ENCODE measurements at places on chromosomes 1 and 21.

DNA sequence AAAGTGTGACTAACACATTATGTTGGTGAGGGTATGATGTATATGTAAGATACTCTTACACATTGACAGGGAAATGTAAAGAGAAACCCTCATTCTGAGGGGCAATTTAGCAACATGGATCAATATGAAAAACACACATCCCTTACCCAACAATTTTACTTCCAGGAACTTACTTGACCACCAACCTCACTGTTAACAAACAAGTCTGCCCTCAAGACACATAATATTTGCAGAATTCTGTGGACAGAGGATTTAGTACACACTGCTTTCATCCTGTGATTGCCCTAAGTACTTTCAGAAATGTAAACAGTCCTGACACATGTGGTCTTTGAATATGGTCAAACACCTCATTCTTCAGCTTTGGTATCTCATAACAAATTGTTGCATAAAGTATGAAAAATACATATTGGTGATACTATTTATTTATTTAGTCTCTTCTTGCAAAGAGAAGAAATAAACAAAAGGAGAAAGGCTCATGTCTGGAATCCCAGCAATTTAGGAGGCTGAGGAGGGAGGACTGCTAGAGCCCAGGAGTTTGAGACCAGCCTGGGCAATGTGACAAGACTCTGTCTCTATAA is 6.9 kb downstream of the USP48 start:
- DNase-seq = peak; percentile 89

DNA sequence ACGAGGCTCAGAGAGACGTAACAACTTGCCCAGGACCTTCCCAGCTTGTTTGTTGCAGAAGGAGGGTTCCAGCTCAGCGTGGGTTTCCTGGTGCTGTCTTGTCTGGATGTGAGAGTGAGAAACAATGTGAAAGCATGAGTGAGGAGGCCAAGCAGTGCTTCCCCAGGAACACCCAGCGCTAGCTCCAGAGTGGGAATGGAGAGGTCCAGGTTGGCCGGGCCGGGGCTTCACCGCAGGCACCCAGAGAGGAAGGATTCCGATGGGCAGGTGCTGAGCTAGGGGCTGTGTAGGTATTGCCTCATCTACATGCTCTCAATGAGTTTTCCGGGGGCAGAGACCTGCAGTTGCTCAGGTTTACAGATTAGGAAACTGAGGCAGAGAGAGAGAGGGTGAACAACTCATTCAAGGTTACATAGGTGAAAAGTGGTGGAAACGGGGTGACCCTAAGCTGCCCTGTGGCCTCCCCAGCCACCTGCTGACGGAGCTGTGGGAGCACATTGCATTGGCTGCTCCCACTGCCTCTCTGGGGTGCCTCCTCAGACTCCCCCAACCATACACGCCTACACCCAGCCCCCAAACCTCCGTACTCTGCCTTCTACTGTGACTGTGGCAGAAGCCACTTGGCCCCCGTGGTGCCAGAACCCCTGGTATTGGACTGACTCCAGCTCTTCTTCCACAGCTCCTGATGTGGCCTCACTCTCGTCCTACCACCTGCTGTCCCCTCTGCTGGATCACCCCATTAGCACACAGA is 51.2 kb downstream of the B3GALT5 start:
- no peak for DNase-seq

GRCh38 chr1:23088027-23088426 is 68.8 kb downstream of the KDM1A start:
- no peak for DNase-seq

DNA sequence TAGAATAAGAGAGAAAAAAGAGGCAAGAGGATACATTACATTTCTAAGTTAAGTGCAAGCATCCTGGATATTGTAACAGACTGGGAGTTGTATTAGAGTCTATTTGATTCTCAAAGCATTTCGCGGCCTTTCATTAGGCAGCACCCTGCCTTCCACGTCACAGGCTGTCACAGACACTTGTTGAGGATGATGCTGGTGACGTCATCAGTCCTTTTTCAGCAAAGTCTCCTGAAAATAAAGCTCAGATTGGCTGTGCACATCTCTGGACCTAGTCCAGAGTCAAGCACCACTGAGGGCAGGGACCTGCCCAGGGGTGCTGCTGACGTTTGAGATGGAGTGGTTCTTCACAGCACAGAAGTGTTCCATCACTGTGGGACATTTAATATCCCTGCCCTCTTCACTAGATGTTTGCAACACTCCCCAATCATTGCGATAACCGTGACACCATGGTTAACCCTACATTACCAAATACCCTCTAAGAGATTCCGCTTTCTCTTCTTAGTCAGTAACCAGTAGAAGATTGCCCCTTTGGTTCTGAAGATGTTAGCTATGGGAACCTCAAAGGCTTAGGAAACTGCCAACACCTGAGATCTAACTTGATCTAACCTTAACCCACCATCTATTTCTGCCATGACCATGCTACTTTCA is 72.7 kb upstream of the F3 start:
- no peak for DNase-seq

- DNase-seq = no peak
Observed at GRCh38 chr1:16605532-16606505, 7.5 kb downstream of the NBPF1 start.

- no peak for DNase-seq
Observed at GRCh38 chr1:201718346-201719202, 110.4 kb upstream of the IPO9 start.

GRCh38 chr1:158103861-158104522 is 76.7 kb upstream of the CD1D start:
- no peak for DNase-seq

- no peak for DNase-seq
Observed at GRCh38 chr1:74715236-74715502, 17.7 kb downstream of the CRYZ start.

DNA sequence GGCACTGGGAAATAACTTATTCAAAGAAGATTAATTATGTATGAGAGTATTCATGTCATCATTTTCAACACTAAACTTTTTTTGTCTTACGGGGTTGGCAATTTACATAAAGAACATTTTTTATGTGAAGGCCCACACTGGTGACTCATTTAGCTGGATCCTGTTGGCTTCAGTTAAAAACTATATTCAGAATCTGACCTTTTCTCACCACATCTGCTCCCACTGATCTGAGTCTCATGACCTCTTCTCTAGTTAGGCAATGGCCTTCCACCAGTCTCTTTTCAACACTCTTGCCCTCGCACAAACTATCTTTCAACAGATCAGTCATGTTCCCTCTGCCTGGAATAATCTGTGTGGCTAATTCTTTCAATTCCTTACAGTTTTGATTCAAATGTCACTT is 53.4 kb downstream of the TMPRSS15 start:
- DNase-seq = peak; percentile 74

DNA sequence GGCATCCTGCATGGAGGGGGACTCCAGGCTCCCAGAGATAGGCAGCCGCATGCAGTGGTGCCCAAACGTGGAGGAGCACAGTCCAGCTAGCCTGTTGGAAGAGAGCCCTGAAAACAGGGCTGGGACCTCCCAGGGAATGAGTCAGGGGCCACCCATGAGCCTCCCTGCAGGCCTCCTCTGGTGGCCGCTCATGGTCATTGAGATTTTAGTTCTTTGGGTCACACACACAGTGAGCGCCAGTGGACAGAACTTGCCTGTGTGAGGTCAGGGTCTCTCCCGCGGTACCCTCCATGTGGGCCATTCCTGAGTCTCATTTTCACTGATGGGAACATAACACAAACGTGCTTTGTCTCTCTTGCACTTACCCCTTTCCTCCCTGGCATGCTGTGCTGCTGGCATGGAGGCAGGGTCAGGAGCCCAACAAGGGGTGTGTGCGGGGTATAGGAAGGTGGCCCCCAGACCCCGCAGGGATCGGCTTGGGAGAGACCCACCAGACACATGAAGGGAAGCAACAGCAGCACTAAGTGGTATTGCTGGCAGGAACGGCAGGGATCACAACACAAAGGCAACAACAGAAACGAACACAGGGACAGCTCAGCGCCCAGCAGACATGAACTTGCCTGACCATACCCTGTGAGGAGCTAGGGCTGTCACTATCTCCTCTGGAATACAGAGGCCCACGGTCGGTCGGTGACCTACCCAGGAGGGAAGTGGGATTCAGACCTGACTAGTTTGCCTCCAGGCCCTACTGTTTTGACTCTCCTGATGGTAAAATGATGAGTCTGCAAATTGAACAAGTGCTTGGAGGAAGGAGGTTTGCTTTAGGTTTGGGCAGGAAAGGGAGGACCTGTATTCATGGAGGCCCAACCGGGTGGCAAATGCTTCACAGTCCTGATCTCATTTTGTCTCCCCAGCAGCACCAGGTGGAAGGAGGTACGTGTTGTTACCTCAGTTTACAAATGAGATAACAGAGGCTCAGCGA is 31.8 kb downstream of the ABCG1 start:
- no peak for DNase-seq

DNA sequence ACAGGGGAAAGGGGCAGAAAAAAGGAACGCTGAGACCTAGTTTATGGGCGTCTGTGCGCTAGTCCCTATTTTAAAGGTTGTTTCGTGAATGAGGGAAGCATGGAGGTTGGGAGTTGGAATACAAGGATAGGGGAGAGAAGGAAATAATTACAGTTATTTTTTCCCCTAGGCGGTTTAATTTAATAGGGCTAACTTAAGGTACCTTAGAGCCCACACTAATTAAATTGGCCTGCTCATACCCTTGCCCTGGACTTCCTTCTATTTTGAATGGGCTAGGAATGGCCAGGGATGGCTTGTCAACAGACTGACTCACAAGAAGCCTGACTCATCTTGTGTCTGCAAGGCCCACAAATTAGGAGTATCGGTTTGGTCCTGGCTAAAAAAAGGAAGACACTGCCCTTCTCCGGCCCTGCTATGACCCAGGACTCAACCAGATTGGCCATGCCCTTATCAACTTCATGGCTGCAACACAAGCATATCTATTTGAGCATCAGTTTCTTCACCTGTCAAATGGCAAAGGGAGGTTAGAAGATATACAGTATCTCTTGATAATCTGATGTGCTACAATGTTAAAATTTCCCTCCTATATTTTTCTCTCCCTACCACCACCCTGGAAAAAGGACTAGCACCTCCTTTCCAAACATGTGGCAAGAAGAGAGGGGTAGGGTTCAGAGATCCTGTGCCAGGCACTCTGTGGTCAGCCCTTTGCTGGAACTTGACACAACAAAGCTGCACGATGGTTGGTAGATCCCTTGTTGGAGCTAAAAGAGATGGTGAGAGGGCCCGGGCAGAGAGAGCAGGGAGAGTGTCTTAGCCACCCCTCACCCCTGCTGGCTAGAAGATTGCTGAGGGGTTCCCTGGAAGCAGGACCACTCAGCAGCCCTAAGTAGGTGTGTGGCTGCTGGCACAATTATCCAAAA is 2.2 kb upstream of the SSBP3 start:
- peak; percentile 54 for DNase-seq

DNA sequence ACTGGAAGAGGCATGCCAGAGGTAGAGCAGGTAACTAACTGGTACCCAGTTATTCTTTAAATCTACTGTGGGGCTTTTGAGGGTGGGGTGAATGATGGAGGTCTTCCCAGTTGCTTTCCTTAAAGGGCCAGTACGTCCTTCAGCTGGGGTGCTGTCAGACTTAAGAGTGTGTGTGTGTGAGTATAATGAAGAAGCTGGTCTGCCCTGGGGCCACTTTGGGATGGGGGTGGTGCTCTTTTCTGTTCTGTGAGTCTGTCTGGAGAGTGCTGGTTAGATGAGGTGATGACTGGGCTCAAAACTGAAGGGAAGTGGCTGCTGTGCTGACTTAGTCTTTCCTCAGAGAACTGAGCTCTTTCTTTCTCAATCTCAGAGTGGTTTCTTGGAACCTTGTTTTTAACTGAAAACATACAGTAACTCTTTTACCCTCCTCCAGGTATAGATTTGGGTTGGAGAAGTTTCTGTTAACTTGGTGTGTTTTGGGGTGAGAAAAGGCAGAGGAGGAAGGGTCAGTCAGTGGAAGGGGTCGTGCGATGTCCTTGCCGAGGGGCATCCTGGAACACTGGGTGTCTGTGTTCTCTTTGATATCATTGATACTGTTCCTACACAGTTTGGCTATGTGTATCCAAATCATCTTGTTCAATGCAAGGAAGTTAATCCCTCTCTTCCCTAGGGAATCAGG is 746 bp downstream of the MACF1 start:
- peak; percentile 63 for DNase-seq

- no peak for DNase-seq
Observed at GRCh38 chr1:84569216-84569615, 5.0 kb downstream of the CTBS start.

GRCh38 chr1:154012129-154012528 is 21.6 kb downstream of the RPS27 start:
- DNase-seq = no peak

DNA sequence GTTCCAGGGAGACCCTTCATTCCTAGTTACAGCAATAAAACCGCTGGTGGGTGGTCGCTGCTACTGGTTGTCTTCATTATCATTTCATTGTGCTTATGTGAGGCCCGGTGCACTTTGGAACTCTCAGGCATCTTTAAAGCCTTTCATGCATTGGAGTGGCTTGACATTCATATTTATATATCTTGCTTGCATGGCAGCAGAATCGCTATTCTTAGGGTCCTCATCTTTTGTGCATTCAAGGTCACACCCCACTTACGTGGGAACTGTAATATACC is 110.1 kb downstream of the ZBTB18 start:
- DNase-seq = no peak
